ENCODE measurements at places on chromosomes 7 and 10.

GRCh38 chr10:89309156-89310055 is 7.6 kb downstream of the IFIT2 start:
- DNase-seq: no peak

GRCh38 chr7:28607855-28608193 is 195.5 kb downstream of the CREB5 start:
- DNase-seq: no peak

GRCh38 chr10:63374991-63375390 is 90.8 kb downstream of the JMJD1C start:
- DNase-seq: peak; percentile 48

GRCh38 chr7:620885-621284 is 101.2 kb upstream of the PDGFA start:
- no peak for DNase-seq

GRCh38 chr10:97408496-97408992 is 7.4 kb upstream of the RRP12 start:
- DNase-seq: no peak

DNA sequence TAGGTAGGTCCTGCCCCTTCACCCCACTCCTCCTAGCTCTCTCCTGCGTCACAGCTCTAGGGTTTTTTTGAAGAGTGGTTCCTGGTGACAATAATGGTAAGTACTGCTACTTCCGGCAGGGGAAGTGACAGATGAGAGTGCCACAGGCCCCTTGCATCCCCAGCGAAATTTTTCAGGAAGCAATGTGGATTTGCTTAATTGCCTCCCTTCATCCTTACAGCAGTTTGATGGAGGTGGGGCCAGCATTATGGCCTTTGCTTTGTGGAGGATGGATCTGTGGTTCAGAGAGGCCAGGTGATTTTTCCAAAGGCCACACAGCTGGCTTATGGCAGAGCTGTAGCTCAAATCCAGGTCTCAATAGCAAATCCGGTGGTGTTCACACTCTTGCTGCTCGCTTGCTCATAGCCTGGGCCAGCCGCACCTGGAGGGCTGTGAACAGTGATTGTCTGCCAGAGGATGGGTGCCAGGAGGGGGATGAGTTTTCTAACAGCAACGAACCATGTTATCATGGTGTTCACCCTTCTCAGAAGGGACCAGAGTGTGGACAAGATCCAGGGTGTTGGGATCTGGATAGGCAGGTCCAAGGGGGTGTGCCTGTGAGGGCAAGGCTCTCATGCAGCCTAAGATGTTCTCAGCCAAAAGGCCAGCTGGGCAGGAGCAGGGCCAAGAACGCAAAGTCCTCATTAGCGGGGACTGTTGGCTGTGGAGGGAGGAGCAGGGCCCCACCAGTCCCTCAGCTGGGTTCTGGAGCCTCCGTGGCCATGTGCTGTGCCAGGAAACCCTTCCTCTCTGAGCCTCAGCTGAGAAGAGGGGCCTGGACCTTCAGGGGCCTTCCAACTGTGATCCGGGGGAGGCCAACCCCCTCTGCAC is 89.0 kb downstream of the EMX2 start:
- no peak for DNase-seq

DNA sequence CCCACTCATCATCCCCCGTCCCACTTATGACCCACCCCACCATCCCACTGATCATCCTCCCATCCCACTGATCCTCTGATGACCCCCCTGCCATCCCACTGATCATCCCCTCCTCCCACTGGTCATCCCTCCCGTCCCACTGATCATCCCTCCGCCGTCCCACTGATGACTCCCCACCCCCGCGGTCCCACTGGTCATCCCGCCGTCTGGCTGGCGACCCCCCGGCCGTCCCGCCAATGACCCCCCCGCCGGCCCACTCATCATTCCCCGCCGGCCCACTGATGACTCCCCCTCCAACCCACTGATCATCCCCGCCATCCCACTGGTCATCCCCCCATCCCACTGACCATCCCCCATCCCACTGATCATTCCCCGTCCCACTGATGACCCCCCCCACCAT is 161.1 kb downstream of the GRM8 start:
- DNase-seq: no peak

- no peak for DNase-seq
Observed at GRCh38 chr7:69827558-69827957, 229.3 kb downstream of the AUTS2 start.

- peak; percentile 83 for DNase-seq
Observed at GRCh38 chr7:1176891-1177373, 16.9 kb upstream of the ZFAND2A start.

GRCh38 chr10:14489522-14490177 is 158.9 kb upstream of the FRMD4A start:
- DNase-seq: no peak

GRCh38 chr10:93245147-93245546 is 171.5 kb downstream of the CYP26A1 start:
- no peak for DNase-seq

- no peak for DNase-seq
Observed at GRCh38 chr10:49784681-49785080, 22.6 kb upstream of the OGDHL start.

DNA sequence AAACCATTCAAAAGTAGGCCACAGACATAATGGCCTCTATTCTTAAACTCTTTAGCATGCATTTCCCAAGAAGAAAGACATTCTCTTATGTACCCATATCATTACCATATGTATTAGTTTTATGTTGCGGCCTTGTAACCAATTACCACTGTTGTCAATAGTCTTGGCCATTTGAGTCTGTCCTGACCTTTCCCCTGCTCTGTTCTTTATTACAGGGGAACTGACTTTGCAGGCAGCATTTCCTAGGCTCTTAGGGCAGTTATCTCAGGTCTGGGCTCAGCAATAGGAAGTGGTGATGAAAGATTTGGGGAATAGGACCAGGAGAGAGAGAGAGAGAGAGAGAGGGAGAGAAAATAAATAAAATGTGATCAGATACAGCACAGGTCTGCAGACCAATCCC is 194.5 kb upstream of the LRGUK start:
- no peak for DNase-seq

DNA sequence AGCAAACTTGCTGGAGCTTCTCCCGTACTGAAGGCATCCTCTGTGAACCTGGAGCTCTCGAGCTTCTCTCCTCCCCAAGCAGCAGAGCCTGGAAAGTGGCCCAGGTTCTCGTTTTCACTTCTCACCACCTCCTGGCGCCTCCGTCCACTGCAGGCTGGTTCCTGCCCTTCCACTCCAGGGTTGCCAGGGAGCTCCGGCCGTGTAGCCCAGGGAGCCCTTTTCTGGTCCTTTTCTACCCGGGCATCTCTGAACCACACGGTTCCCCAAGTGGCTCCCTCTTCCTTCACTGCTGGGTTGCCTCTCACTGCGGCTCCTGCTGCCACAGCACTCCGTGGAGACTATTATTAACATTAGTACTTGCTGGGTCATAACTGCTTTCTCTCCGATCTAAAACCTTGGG is 208.6 kb upstream of the PPP2R2D start:
- DNase-seq: no peak

GRCh38 chr7:37476428-37476827 is 27.8 kb upstream of the ELMO1 start:
- no peak for DNase-seq

- no peak for DNase-seq
Observed at GRCh38 chr10:3068968-3069737, 1.8 kb downstream of the PFKP start.

DNA sequence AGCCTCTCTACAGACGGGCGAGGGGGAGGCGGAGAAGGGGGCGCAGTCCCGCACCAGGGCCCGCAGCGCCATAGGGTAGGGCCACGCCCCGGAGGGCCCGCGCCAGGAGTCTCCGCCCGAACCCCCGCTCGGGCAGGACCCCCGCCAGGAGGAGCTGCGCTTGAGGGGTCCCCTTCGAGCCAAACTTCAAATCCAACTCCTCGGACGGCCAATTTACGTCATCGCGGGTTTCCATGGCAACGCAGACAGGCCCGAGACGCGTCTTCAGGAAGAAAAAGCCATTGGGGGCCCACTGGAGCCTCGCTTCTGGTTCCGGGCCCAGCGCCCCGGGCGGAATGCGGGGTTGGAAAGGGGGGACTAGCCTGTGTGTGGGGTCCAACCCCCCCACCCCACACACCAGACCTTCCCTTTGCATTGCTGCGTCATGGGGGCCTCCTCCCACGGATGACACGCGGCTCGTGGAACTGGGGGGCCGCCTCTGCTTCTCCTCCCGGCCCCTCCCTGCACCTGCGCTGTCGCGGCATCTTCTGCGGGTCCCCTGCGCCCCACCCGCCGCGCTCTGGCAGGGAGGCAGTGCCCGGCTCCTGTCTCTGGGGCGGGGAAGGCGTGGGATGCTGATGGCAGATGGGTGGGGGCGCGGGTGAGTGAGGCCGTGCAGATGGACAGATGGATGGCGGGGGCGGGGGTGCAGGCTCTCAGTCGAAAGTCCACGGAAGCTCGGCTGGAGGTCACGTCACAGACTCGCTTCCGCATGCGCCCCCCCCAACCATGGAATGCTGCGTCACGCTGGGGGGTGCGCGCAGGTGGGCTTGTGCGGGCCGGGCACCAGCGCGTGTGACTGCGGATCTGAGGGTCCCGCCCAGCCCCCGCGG is 1.2 kb downstream of the CALY start:
- no peak for DNase-seq

- no peak for DNase-seq
Observed at GRCh38 chr10:92131275-92131820, 159.5 kb downstream of the CPEB3 start.

- DNase-seq: no peak
Observed at GRCh38 chr7:94298943-94299342, 95.8 kb upstream of the COL1A2 start.

- no peak for DNase-seq
Observed at GRCh38 chr10:22443175-22443901, 98.0 kb downstream of the SPAG6 start.

DNA sequence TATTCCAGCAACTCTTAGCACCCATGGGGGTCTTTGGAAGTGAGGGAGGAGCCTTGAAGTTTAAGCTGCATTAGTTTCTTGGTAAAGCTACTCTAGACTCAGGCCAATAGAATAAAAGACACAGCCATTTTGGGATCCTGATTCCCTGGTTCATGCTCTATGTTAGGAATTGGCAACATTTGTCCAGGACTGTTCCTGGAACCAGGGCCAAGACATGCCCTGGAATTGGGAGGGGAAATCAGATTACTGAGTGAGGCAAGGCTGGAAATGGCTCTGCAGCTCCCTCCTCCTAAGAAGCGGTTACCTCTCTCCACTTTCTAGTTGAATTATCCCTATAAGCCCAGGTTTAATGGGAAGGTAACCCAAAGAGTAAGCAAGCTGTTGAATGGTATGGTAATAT is 14.2 kb upstream of the BMPR1A start:
- DNase-seq: no peak

DNA sequence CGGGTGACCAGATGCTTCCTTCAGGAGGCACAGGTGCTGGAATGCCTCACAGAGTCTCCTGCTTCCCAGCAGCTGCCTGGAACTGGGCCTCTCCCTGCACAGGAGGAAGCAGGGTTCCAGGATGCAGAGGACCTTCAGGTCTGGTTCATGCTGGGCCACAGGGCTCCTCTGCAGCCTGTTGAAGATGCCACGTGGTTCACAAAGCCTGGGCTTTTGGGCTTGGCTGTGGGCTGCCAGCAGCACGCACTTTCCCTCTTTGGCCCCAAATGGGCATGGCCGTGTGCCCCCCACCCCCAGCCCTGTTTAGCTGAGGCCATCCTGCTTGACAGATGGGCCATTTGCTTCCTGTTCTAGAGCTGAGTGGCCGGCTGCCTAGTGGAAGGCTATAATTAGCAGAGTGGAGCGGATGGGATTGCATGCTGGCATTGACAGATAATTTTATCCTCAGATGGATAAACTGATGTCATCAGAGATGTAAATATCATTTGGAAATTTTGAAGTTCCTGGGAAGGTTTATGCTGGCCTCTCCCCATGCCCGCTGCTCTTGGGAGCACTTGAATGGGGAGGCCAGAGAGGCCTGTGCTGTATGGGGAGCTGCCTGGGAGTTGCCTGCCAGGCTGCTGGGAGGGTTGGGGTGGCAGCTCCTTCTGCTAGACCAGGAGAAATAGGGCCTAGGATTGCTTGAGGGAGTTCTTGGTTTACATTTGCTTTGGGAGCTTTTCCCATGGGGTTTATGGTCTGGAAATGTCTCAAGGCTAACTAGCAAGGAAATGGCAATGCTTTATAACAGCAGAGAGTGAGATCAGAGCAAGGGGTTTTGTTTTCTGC is 28.2 kb downstream of the TSPAN15 start:
- peak; percentile 72 for DNase-seq

DNA sequence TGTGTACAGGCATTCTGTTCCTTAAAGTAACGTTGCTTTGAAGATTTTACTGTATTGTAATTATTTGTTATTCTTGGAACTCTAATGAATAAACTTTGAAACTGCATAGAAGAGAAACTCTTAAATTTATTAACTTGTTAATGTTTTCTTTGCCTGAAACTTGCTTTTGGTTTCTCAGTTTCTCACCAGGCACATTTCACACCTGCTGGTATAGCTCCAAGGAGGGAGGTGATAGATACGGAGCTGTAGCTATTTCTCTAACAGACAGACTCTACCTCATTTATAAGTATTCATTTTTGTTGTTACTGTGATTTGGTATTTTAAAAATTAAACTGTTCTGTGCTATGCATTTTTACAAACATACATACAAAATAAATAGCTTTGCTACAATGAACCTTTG is 32.7 kb downstream of the R3HCC1L start:
- no peak for DNase-seq

- no peak for DNase-seq
Observed at GRCh38 chr7:44390701-44391100, 65.3 kb upstream of the CAMK2B start.

DNA sequence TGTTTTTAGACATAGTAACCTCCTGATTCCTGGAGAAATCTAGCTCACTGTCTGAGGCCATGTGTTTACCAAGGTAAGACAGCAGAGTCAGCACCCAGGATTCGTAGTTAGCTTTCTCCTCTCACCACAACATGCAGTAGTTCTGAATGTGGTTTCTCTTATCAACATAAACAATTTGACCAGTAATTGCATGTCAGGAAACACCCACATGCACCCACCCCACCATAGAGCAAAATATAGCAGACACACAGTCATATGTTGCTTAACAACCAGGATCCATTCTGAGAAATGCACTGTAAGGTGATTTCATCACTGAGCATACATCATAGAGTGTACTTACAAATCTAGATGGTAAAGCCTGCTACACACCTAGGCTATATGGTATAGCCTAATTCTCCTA is 1004.0 kb downstream of the ANKRD7 start:
- DNase-seq: no peak

- DNase-seq: no peak
Observed at GRCh38 chr7:116862951-116863670, 724 bp downstream of the CAPZA2 start.

DNA sequence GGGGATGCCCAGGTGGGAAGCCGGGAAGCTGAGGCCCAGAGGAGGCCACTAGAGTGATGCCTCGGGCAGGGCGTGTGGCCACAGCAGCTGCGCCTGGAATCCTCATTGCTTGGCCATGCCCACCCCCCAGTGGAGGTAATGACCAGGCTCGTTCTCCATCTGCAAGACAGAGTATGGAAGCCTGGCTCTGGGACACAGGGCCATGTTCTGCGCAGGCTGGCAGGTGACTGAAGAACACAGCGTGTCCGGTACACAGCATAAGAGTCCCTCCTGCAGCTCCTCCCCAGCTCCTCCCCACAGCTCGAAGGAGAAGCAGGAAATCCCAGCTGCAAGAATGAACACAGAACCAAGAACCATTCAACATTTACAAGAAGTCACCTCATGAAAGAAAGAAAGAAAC is 64.8 kb downstream of the SMURF1 start:
- no peak for DNase-seq

GRCh38 chr10:129626796-129627435 is 159.9 kb downstream of the MGMT start:
- no peak for DNase-seq

GRCh38 chr10:119333146-119333792 is 125.9 kb downstream of the GRK5 start:
- DNase-seq: no peak

- no peak for DNase-seq
Observed at GRCh38 chr7:74014931-74015330, 13.0 kb upstream of the ELN start.
